ENCODE measurements at places on chromosomes 2 and 18.
A peak's percentile ranks its signal among the peaks of the same experiment; 100 is the strongest.

- no peak for DNase-seq
Observed at GRCh38 chr2:121099329-121100290, 185.4 kb downstream of the TFCP2L1 start.

GRCh38 chr2:62038975-62039771 lies 133.7 kb downstream of the COMMD1 start:
- DNase-seq: peak; percentile 99

- DNase-seq: no peak
Observed at GRCh38 chr2:106358081-106358480, 110.1 kb downstream of the RGPD3 start.

DNA sequence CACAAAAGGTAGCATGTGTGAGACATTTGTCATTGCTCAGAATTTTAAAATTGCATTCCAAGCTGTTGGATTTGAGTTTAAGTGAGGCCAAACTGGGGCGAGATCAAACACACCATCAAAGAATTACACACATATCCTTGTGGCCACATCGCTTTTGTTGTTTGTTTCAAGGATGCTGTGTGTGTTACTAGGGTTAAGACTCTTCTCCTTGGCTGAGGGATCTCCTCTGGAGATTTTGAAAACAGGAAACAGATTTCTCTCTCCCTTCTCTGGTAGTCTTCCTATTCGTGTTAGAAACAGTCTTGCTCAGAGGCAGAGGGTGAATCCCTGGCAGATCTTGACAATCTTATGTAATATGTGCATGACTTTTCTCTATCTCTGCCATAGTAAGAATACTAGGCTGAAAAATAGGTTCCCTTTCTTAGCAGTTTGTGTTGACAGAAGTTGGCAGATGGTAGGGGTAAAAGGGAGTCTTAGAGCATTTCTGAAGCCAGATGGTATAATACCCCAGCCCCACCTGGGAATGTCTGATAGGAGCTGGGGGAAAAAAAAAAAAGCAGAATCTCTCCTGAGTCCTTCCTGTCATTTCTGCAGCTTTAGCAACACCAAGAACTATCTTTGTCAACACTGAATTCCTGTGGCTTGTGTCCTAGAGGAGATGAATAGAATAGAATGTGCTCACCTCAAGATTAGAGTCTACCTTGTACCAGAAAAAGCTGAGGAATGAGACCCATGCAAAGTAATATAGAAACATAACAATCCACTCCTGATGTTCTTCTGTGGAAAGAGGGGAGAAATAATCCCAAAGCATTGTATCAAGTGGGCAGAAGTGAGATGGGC lies 101.8 kb downstream of the XRCC5 start:
- no peak for DNase-seq

- no peak for DNase-seq
Observed at GRCh38 chr2:49796266-49796665, 642.0 kb upstream of the FSHR start.

DNA sequence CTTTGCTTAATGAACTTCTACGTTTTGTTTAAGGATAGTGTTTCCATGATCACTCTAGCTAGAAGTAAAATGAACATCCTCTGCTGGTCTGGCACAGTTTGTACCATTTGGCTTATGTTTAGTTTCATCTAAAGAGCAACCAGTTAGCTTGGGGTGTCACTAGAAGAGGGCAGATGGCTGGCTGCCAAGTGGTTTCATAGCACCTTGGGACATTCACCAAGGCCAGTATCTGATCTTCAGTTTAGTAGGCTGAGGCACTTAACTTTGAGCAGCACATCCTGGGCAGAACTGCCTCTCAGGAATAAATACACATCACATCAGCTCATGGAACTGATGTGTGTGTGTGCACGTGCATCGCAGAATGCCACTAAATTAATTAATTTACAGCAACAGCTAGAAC lies 68.4 kb downstream of the NXPH2 start:
- DNase-seq: no peak

DNA sequence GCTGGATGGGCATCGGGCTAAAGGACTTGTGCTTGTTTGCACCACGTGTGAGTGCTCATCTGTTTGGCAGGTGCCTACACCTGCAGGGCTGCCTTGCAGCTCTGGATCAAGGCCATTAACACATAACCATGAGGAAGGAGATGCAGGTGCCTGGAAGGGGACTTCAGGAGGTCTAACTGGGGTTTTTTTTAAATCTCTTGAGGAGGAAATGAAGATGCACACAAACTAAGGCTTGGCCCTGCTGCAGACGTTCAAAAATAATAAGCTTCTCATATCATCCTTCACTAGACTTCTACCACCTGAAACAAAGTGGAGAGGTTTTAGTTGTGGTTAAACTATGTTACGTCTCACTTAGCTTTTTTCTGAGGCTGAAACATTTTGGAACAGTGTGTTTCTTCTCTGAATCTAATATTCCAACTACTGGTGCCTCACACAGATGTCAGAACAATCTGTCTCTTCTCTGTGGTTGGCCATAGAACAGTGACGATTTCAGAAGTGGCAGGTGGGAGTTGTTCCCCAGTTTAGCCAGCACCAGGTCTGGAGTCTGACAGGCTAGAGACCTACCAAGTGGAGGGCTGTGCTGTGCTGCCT lies 36.5 kb downstream of the BCL2L11 start:
- DNase-seq: no peak

DNA sequence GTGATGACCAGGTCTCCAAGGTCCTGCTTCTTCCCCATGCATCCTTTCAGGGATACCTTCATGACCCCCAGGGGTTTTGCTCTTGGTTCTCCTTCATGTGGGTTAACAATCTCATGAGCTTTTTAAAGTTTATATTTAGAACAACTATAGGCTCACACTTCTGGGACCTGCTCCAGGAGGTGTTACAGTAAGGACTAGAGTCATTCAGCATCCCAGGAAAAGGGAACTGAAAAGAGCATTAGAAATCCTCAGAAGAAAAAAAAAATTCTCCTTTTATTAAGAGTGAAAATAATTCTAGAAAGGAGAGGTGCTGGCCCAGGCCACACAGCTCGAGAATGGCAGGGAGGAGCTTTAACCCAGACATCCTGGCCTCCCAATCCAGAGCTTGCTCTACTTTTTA lies 66.5 kb downstream of the SETBP1 start:
- no peak for DNase-seq

GRCh38 chr2:218717262-218717661 lies 6.6 kb downstream of the TTLL4 start:
- DNase-seq: peak; percentile 21

DNA sequence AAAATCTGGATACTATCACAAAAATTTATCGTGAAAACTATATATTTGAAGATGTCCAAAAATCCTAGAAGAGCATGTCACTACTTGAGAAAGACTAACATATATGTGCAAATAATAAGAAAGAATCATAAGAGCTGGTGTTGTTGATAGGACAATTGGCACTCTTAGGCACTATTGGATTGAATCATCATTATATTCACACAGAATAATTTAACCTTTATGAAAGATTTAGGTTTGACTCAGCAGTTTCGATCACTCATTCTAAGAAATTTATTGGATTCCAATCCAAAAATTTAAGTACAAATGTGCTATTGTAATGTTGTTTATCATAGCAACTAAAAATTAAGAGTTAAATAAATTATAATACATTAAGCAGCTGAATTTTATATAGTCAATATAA lies 503.6 kb downstream of the SPAG16 start:
- DNase-seq: no peak

GRCh38 chr2:120502761-120503160 lies 156.8 kb downstream of the INHBB start:
- DNase-seq: no peak

DNA sequence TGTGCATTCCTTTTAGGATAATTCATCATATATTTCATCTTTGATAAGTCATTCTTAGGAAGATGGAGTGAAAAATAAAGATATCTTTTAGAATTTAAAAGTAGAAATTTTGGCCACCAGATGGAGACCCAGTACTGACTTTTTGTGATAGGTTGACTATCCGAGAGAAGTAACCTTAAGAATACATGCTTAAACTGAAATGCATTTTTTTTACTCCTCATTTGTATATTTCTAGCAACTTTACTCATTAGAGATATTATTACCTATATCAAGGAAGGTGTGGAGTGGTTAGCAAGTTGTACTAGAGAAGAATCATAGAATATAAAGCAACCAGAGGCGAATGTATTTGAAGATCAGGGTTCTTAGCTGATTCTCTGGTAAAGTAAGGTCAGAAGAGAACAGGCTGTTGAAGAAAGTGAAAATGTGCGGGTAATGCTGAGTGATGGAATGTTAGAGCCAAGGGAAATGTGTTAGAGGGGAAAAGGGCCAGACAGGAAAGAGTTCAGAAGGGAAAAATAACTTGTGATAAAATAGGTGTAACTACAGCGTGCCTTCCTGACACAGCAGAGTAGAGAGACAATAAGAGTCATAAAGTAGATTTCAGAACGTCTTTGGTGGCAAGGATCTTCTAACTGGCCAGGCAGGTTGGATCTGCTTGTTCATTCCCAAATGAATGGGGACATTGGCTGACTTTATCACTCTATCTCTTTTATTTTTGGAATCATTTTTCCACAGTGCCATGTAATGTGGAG lies 52.3 kb downstream of the TDRD15 start:
- peak; percentile 13 for DNase-seq

DNA sequence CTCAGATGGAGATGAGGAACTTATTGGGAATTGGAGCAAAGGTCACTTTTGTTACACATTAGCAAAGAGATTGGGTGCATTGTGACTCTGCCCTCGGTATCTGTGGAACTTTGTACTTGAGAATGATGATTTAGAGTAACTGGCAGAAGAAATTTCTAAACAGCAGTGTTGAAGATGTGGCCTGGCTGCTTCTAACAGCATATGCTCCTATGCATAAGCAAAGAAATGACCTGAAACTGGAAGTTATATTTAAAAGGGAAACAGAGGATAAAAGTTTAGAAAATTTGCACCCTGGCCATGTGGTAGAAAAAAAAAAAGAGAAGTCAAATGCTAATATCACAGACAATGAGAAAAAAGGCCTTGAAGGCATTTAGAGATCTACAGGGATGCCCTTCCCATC lies 256.8 kb upstream of the ZC3H15 start:
- DNase-seq: no peak

DNA sequence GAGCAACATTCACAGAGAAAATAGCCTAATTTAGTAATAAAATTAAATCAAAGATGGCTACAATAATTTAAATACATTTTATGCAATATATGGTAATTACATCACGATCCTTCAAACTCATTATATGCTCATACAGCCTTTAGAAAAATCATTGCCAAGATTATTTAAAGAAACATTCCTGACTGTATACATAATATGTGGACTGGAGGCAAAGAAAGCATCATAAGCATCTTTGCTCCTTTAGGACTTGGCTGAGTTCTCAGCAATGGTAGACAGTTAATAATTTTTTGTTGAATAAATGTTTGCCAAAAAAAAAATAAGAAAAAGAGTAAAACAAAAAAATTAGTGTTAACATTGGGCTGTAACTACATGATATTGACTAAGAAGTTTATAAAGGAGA lies 26.9 kb downstream of the NCKAP5 start:
- no peak for DNase-seq

- no peak for DNase-seq
Observed at GRCh38 chr2:54081574-54081973, 33.8 kb upstream of the ACYP2 start.

- DNase-seq: no peak
Observed at GRCh38 chr2:25618676-25619075, 54.7 kb downstream of the DTNB start.

GRCh38 chr2:55156984-55157383 lies 75.1 kb downstream of the CLHC1 start:
- no peak for DNase-seq

GRCh38 chr2:234565201-234565600 lies 68.3 kb upstream of the ARL4C start:
- no peak for DNase-seq

GRCh38 chr2:62660582-62661262 lies 44.8 kb upstream of the EHBP1 start:
- no peak for DNase-seq

- DNase-seq: no peak
Observed at GRCh38 chr2:183105402-183106134, 18.7 kb upstream of the NUP35 start.

DNA sequence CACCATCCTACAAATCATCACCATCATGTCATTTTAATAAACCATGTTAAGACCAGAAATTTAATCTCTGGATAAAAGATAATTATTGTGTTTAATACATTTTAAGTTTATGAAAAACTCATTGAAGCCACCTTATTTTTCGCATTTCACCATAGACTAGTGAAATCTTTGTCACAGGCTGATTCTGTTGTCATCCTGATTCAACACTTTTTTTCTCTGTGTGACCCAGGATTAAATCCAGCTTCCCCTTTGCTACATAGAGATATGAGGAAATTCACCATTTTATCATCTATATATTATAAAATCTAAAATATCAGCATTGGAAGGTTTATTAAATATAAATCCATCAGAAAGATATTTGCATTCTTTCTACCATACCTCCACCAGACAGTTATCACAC lies 29.2 kb upstream of the MRO start:
- no peak for DNase-seq

DNA sequence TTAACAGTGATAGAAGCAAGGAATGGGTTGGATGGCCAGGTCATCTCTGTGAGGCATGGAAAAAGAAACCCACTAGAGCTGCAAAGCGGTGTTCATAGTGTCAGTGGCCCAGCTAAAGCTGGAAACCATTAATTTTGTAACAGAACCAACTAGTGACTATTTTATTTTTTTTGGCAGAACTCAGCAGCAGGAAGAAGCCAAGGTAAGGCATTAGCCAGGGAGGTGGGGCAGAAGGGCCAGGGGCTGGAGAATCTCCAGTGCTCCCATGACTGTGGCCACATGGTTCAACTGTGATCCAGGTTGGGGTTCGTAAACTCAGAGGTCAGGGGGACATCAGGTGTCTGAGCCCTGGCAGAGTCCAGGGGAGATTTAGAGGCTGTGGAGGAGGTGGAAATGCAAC lies 25.9 kb upstream of the YES1 start:
- no peak for DNase-seq

DNA sequence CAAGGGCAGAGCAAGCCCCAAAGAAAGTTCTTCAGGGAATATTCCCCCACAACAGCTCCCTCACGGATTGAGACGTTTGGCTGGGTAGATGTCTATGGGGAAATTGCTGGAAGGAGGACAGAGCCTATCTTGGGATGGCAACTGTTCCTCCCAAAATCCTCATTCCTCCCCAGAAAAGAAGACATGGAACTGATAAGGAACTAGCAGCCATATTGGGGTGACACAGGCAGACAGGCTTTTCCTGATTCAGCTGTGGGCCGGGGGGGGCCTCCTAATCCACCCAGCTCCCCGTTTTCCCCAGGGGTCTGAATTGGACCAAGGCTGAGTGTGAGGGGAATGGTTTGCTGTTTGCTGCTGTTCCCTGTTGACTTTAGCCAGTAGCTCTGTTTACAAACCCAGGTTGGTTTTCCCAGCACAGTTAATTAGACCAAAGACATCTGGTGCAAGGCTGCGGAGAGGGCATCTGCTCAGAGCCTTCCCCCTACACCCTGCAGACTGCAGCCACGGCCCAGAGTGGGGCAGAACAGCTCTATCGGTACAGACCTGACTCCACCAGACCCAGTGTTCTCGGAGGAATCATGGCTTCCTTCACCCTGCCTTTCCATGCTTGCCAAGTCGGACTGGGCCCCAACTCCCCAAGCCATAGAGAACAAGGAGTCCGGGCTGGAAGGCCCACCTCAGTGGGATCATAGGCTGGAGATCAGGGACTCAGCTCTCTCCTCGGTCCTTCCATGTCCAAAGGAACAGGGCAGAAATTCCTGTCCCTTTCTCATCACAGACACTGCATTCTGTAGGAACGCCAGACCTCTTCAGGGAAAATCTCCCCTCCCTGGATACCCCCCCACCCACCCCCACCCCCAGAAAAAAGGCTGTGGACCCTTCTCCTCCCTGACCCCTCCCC lies 1.7 kb upstream of the PKDCC start:
- no peak for DNase-seq
